ENCODE measurements at places on chromosomes 3 and 15.

- DNase-seq, result no peak
These were observed 146.3 kb upstream of the CTDSPL start for GRCh38 chr3:37715358-37715757.

- no peak for DNase-seq
These were observed 5.5 kb upstream of the NR2E3 start for GRCh38 chr15:71804695-71805470.

DNA sequence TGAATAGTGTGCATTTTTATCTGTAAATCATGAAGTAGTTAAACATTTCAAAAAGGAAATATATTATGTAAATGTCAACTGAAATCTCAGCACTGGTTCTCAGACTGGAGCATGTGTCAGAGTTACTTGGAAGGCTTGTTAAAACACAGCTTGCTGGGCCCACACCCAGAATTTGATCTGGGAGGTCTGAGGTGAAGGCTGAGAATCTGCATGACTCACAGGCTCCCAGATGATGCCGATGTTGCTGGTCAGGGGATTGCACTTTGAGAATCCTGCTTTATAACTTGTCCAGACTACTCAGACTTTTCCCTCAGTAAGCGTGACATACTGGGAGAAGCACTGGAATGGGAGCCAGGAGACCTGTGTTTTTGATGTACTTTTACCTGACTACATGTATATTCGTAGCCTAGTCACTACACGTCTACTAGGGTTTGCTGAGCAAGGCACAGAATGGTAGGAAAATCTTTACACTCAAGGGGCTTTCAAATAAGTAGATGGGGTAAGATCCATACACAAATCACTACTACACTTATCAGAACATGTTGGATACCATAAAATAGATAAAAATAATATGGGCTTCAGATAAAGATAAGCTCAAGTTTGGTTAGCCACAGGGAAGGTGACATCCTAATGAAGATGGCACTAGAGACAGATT lies 77.1 kb upstream of the MEX3B start:
- DNase-seq, result no peak

GRCh38 chr3:13343601-13344000 lies 76.5 kb downstream of the NUP210 start:
- DNase-seq, result no peak

DNA sequence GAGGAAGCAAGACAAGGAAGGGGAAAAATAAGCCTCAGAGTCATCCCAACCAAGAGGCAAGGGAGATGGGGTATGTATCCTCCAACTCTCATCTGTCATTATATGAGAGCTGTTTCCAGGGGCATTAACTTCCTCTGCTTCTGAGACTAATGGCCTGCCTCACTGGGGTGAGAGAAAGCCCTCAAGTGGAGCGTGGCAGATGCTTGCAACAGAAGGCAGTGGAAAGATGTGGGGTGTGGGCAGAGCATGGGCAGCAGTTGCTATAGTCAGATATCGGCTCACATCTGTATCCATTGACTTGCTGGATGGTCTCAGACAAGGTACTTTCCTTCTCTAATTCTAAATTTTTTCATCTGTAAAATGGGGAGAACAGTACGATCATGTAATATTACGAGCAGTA lies 81.7 kb upstream of the PLCL2 start:
- DNase-seq, result no peak

DNA sequence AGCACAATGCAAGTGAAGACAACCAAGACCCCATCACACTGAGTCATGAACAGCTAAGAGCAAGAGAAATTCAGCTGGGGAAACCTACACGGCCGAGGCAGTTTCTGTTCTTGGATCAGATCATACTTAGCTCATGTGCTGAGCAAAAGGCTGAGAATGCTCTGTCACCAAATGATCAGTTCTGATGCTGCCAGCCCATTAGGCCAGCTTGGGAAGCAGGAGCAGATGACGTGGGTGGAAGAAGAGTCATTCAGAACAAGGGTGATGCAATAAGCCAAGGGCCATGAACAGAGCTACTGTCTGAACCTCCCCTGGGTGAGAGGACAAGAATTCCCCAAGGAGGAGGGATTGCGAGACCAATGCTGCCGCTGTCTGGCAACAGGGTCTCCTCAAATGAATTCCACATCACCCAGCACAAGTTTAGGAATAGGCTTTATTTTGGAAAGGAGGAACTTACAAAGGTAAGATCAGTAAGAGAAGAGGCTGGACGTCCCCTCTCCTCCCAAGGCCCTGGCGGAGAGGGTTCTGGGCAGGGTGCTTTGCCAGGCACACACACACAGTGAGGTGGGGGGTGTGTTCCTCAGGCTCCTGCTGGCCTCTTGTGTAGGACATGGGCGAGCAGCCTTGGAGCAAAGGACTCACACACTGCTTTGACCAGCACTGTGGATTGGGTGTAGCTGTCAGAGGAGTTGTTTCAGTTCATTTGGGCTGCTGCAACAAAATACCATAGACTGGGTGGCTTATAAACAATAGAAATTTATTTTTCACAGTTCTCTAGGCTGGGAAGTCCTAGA lies 65.6 kb upstream of the CTXND1 start:
- DNase-seq, result no peak

- DNase-seq, result no peak
These were observed 26.3 kb downstream of the RAB43 start for GRCh38 chr3:129095285-129095684.

GRCh38 chr15:92797168-92798052 lies 102.7 kb upstream of the CHD2 start:
- no peak for DNase-seq

- DNase-seq, result no peak
These were observed 9.4 kb upstream of the PARP6 start for GRCh38 chr15:72281713-72282112.

DNA sequence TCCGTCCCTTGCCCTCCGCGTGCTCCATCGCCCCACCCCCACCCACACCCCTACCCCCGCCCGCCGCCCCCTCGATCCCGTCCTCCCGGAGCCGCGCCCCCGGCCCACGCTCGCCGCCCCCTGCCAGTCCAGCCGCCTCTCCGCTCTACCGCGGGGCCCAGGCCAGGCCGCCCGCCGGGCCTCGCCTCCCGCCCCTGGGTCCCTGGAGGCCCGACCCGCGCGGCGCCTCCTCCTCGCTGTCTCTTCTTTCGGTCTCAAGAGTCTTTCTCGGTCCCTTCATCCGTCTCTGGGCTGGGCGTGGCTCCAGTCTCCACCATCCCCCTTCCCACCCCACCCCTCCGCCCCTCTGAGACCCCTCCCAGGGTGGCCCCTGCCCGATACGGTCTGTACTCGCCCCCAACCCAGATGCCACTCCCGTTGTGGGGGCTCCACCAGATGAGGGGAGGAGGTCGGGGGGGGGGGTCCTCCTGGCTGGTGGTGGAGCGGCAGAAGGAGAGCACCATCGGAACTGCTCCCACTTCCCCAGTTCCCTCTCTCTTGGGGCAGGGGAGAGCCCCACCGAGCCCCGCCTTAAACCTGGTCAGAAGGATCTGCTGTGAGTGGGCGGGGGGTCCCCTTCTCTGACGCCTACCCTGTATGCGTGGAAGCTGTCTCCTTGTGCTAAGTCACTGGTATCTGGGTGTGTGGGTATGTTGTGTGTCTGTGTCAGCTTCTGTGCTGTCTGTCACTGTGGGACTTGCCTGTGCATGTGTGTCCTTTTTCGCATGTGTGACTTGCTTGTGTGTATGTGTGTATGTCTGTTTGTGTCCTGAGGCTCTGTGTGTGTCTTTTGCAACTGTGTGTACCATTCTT lies 1.0 kb downstream of the PRKCD start:
- peak; percentile 50 for DNase-seq

DNA sequence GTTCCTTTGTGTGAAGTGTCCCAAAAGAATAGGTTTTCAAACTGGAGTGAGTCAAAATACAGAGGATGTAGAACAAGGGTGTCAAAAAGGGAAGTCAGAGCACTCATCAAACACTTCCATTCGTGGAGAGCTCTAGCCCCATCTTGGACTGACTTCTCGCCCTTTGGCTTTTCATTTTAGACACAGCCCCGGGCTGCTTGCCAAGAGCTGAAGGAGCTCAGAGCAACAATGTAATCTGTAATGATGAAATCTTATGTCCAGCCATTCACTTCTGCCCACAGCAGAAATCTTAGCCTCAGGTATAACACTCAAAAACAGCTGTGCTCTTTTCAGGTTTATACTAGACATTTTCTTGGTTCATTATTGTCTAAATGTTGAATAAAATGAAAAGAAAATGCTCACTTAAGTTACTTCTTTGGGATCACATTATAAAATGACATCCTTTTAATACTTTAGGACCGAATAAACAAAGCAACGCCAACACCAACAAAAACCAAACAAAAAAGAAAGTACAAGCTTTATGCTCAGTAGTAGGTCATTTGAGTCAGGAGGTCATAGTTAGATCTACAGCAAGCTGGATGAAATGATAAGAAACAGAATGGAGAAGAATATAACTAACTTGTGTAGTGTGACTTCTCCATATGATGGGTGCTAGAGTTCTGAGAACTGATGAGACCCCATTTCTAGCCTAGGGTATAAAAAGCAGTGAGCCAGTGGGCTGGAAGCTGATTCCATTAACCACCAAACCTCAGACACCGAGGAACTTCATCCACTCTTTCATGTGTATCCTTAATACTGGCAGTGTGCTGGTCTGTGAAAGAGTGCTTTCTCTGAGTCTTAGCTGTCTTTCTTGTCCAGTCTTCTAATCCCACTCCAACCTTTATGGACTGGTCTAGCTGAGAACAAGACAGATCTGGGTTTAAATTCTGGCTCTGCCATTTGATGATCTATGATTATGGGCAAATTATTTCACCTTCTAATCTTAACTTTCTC lies 131.8 kb upstream of the SLC7A14 start:
- DNase-seq, result no peak

GRCh38 chr3:152100491-152101132 lies 168.1 kb upstream of the MBNL1 start:
- no peak for DNase-seq

DNA sequence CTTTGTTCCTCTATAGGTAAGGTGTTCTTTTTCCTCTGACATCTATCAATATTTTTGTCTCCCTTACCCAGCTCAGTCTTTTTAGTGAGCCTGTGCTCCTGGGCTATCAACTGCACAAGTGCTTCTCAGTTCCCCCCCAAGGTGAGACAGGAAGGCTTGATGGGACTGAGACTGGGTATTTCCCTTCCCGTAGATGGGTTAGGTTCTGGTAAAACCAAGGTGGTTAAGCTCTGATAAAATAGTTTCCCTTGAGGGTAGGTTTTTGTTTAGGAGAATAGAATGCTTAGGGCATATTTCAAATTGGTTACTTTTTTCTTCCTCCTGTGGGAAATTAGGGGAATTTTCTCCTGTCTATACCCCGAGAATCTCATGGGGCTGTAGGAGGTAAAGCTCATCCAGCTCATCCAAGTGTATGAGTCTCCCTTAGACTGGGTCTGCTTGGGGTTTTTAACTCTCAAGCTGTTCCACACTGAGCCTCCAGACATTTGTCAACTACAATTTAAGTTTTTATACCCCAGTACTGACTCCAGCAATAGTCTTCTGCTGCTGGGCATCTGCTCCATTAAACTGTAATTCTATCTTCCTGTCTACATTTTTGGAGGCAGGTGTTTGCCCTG lies 44.9 kb downstream of the OXSR1 start:
- no peak for DNase-seq

DNA sequence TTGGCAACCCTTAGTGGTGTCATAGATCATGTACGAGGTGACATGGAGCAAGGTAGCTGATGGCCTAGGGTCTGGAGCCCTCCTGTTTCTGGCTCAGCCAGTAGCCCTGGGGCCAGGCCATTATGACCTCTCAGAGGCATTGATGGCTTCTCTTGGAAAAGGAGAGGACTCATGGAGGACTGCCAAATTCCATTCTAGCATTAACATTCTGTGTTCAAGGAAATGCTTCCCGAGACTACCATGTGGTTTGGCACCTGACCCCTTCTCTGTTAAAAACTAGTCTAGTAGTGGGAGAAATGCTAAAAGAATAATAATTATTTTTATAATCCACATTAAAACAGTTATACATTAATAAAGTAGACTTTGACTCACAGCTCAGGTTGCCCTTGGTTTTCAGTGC lies 40.2 kb upstream of the ADAMTSL3 start:
- no peak for DNase-seq

GRCh38 chr3:11592445-11593298 lies 51.0 kb downstream of the VGLL4 start:
- DNase-seq, result no peak

DNA sequence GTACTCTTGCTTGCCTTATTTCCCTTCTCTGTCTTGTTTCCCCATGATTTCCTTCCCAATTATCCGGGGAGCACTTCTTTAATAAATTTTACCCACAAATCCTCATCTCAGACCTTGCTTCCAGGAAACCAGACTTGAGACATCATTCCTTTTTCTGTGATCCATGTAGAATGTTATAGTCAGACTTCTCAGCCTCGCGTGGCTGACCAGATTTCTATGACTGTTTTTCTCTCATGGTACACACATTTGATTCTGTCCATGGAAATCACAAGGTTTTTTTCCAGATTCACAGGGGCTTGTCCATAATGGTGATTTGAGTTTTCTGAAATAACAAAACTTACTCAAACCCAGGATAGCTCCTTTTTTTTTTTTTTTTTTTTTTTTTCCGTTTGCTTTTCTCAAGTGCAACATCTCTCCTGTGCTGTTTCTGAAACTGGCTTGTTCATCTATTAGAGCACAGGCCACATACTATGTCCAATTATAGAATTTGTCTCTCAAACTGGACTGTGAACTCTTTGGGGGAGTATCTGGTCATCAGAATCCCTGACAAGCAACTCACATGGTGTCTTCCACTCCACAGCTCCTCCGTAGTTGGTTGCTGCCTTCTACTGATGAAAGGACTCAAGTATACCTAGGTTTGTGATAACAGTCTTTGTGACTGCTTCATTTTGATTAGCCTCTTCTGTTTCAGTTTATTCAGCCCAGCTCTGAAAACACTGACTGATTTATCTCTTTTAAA lies 50.8 kb downstream of the RBMS3 start:
- DNase-seq, result no peak

GRCh38 chr3:11155341-11156025 lies 1.2 kb downstream of the HRH1 start:
- DNase-seq, result no peak

DNA sequence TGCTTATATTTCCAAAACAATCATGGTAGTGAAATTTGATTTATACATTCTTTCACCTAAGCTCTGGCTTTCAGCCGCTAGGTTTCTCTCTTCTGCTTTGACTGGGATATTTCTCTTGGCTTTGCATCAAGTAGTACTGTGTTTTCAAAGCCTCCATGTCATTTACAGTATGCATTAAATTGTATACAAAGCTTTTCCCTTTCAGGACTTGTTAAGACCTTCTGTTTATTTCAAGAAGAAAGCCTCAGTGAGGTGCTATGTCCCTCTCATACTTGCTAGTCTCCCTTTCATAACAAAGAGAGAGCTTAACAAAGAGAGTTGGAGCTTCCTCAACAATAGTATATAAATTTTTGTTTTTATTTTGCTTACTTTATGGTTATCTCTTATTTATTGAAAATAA lies 84.2 kb upstream of the SLC25A26 start:
- no peak for DNase-seq

- no peak for DNase-seq
These were observed 20.0 kb downstream of the GPR15 start for GRCh38 chr3:98551754-98552153.

- DNase-seq, result no peak
These were observed 122.2 kb upstream of the CHRM5 start for GRCh38 chr15:33846142-33846541.

- DNase-seq, result no peak
These were observed 36.9 kb downstream of the THRB start for GRCh38 chr3:24457719-24458118.

Data from activated CD8-positive, alpha-beta memory T cell treated with anti-CD3 and anti-CD28 coated beads, Interleukin-2, amount 10 ng/mL, durations not matched to agents 7 days and 5 days (primary cell).